Right lobe of liver (tissue), 6 donors: ENCODE measurements at places on chromosomes 1 and 21.
A peak's percentile ranks its signal among the peaks of the same experiment; 100 is the strongest.

DNA sequence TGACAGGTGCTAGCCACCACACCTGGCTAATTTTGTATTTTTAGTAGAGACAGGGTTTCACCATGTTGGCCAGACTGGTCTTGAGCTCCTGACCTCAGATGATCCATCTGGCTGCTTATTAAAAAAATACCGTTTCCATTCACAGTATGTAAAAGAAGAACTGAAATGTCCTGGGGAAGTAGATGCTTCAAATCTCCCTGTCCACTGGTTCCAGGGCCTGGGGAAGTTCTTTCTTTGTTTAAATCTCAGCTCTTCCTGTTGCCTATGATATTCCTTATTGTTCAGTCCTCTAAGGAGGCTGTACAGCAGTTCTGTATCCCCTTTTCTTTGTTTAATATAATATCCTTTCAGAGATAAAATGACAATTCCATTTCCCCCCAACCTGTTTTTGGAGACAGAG lies 47.4 kb downstream of the ZMYM1 start:
- DNase-seq: no peak

- no peak for DNase-seq
These were observed 36.1 kb upstream of the RGS8 start for GRCh38 chr1:182720463-182720862.

- DNase-seq: no peak
These were observed 244.7 kb downstream of the SDCCAG8 start for GRCh38 chr1:243500512-243500911.

- no peak for DNase-seq
These were observed 9.5 kb downstream of the JAK1 start for GRCh38 chr1:64956733-64957441.

GRCh38 chr1:61055110-61055614 lies 27.2 kb upstream of the NFIA start:
- no peak for DNase-seq

DNA sequence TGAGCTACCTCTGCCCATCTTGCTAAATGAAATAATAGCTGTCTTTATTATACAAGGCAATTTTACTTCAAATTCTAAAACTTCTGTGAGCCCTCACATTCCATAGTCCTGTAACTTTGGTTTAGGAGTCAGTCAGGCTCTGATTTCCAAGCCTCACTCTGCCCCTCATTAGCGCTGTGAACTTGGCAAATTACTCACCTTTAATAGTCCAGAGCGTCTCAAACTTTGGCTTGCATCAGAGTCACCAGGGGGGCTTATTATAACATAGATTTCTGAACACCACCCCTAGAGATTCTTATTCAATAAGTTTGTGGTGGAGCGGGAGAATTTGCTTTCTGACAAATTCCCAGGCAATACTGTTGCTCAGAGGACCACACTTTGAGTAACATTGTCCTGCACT lies 126.2 kb upstream of the FGGY start:
- no peak for DNase-seq

DNA sequence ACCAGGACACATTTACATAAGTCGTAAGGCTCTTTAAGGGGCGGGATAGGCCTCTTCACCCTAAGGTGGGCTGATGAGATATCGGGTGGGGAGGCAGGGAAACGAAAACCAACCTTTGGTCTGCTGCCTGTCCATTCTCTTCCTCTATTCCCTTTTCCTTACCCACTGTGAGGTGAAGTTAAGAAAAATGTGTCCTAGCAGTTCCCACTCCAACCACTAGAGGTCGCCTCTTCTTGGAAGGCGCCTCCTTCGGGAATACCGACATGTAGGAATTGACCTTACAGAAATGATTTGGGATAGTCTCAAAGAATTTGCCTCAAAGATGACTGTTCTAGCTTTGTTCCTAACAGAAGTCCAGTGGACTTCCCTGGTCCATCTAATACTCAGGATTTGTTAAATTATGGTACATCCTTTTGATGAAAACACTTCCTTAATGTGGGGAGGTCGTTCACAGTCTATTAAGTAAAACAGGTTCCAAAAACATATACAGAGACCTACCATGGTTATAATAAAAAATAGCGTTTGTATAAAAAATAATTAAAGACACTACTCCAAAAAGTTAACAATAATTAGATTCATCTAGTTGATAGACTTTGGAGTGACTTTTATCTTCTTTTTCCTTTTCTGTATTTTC lies 14.1 kb downstream of the AZIN2 start:
- DNase-seq: peak; percentile 63

DNA sequence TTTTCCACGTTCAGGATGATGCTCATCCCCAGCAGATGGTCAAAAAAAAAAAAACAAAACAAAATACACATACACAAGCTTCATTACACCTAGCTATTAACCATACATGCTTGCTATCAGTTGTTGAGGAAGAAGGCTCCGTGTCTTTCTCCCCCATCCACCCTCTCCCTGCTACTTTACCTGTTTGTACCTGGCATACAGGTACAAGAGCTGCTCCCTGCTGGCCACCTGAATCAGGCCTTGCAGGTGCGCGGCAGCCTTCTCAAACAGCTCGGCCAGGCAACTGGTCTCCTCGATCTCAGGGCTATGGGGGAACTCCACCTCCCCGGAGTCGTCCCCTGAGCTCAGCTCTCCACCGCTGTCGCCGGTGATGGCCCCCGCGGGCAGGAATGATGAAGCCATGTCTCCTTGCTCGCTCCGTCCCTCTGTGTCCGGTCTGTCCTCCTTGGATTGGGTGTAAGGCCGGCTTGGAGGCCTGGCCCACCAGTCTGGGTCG lies 464 bp downstream of the ACBD6 start:
- no peak for DNase-seq
